ENCODE measurements at places on chromosomes 11 and 22. TPM values are rescaled to one million over a fixed set of nuclear protein-coding genes. Genes with fewer than 3 reads are reported as not detected.

CDHR5 gene
- not detected for polyA plus RNA-seq

DNA sequence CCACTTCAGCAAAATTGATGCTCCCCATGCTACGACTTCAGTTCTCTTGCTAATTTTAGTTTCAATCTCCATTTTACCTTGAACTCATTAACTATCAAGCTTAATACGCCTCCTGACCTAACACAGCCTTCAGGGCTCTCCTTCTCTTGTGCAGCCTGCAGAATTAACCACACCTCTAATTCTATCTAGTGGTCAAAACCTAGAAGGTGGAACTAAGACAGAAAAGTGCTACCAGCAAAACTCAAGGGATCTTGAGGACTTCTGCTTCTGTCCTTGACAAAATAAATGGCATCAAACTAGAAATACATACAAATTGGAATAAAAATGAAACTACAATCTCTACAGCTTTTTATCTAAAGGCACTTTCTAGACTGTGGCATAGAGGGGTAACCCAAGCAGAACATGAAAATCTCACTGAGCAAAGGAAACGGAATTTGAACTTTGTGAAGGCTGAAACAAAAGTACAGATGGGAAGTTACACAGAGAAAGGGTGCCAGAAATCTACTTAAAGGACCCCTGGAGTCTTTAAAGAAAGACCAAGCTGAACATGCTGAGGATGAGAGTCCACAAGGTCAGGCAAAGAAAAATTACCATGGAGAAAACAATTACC lies 10.7 kb downstream of the CWF19L2 start:
- no peak overlapping the region for H3K27ac ChIP-seq
- H3K27me3 ChIP-seq: no peaks in the 10 kb centered on the region
- no peaks in the 10 kb centered on the region for H3K4me1 ChIP-seq
- H3K4me3 ChIP-seq: no peak overlapping the region
- DNase-seq: no peak

DNA sequence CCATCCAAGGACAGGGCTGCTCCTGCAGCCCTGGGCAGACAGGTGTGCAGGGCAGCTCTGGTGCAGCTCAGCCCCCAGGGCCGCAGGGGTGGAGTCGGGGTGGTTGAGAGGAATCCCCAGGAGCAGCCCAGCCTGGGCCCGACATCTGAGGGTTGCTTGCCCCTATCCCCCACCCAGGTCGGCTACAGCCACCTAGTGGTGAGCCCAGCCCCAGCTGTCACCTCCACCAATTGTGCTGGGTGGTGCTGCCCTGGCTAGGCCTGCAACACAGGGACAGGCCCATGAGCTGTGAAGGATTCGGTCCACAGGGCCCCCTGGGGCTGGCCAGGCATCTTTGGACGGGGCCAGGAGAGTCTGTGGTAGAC lies 29.6 kb downstream of the RTN4R start:
- H3K27ac ChIP-seq: no peak overlapping the region
- no peak overlapping the region for H3K4me3 ChIP-seq
- H3K4me1 ChIP-seq: peaks cover 30% of the 10 kb centered on the region
- DNase-seq: peak; percentile 89
- H3K27me3 ChIP-seq: no peaks in the 10 kb centered on the region

- H3K4me3 ChIP-seq: no peak overlapping the region
- H3K4me1 ChIP-seq: no peaks in the 10 kb centered on the region
- peaks cover 46% of the 10 kb centered on the region for H3K36me3 ChIP-seq
- DNase-seq: no peak
These were observed 7.9 kb downstream of the FEN1 start for GRCh38 chr11:61800331-61801281.
